Urinary bladder (tissue), 4 donors: ENCODE measurements at places on chromosomes 13 and 19.

DNA sequence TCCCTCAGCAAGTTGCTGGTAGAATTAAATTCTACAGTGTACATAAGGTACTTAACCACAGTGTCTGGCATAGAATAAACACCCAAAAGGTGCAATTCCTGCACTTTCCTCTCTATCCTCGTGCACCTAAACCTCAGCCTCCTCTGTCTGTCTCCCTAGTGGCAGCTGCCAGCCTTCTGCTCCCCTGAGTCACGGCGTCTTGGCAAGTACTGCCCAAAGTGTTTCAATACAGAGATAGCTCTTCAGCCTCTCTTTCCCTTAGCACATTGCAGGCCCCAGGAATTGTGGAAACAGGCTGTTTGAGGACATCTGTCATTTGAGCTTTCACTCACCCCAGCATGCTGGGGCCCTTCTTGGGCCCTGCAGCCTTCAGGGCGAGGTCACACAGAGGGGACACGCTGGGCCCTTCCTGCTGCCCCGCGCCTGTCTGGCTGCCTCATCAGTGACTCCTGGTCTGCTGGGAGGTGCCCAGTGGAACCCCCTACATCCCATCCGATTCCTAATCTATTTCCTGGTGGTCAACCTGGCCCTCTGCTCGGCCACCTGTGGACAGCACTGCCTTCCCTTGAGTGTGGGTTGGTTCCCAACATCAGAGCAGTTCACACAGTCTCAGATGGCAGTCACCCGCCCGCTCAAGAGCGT lies 19.3 kb downstream of the COL4A2 start:
- no peak for DNase-seq

DNA sequence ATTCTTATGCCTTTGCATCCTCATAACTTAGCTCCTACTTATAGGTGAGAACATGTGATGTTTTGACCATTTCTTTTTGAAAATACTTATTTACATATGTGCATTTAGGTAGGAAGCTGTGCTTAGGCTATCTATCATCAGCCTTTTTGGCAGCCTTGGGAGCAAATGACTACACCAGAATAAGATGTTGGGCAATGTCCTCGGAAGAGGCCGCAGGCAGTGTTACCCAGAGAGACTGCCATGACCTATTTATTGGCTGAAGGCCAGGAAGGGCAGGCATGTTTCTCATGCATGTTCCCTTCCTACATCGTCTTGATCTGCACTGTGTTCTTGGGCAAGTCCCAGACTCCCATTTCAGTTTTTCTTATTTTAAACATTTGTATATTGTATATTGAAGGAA lies 122.3 kb downstream of the B3GLCT start:
- DNase-seq = no peak

GRCh38 chr13:113162783-113163685 lies 4.6 kb downstream of the PROZ start:
- DNase-seq = no peak

DNA sequence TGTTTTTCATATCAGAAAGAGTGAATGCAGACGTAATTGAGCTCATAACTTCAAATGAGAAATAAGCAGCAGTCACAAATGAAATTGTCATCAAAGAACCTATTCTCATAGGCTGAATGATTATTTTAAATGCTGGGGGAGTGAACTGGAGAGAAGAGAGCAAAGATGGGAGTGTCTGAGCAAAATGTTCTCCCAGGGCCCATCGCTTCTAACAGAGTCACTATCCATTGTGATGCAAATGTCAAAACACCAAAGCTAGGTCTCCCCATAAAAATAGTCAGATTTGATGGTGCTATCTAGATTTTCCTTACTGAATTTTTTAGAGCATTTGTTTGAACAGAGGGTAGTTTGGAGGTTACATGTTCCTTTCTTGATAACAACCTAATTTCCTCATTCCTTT lies 278.7 kb downstream of the PCDH9 start:
- DNase-seq = no peak

- DNase-seq = no peak
Measured at GRCh38 chr19:17806945-17807344, 12.0 kb downstream of the B3GNT3 start.

DNA sequence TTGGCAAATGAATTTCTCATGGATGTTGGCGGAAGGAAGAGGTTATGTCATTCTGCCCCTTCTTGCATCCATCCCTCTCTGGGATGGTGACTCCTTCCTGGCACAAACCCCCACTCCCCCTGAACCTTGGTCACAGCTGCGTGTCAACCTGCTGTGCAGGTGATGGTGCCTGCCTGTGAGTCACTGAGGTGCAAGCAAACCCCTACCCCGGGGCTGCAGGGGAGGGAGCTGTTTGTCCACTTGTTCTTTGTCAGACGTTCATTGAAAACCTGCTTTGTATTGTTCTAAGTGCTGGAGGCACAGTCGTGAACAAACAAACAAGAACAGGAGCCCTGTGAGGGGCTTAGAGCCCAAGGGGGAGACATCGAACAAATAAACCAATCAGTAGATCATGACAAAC lies 2.0 kb upstream of the GAPDHS start:
- DNase-seq = no peak

DNA sequence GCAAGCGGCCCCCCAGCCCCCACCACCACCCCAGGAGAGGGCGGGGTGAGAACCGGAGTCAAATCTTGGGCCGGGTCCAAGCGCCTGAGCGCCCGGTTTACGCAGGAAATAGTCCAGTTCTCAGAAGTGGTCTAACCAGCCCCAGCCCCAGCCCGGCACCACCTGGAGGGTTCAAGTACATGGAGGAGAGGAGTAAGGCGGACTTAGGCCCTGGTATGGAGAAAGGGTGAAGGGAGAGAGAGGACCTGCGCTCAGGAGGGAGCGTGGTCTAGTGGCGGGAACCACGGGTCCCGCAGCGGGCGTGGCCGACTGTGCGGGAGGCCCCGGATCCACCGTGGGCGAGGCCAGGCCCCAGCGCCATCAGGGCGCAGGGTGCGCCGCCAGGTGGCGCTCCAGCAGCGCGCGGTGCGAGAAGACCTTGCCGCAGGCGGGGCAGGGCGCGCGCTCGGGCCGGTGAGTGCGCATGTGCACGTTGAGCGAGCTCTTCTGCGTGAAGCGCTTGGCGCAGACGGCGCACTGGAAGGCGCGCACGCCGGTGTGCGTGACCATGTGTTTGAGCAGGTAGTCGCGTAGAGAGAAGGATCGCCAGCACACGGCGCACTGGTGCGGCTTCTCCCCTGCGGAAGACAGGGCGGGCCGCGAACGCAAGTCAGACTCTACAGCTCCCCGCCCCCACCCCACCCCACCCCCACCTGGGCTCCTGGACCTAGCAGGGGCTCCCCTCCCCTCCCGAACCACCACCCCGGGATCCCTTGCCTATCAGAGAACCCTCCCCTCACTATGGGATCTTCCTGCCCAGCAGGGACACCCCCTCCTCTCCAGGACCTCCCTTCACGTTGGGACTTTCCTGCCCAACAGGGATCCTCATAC lies 2.1 kb upstream of the SLC27A5 start:
- no peak for DNase-seq

DNA sequence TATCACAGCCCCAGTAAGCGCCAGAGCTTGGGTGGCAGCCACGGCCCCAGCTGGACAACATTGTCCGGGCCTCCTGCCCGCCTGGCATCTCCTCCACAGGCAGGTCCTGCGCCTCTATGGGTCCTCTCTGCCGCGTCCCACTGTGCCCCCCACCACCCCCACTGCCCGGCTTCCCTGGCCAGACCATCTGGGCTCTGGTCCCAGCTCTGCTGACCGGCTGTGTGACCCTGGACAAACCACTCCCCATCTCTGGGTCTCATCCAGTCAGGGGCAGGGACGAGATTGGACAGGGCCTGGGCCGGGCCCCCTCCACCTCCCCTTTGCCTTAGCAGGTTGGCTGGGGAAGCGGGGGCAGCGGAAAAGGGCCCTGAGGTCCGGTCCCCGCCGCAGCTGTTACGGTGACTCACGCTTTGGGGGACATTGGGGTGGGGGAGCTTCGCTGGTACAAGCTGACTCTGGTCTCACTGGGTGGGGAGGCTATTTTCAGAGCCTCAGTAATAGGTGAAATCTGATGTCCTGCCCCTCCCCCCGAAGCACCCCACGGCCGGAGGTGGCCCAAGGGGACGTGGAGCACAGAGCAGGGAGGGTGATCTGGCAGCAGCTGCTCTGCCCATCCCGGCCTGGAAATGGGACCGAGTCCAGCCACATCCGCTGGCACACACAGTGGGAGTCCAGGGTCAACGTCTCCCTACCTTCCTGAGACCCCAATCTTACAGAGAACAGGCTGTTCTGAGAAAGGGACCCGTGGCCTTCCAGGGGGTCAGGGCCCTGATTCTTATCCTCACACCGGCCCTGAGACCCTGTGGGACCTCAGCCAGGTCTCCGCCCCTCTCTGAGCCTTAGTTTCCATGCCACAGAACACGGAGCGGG lies 9.1 kb downstream of the NFIC start:
- no peak for DNase-seq

DNA sequence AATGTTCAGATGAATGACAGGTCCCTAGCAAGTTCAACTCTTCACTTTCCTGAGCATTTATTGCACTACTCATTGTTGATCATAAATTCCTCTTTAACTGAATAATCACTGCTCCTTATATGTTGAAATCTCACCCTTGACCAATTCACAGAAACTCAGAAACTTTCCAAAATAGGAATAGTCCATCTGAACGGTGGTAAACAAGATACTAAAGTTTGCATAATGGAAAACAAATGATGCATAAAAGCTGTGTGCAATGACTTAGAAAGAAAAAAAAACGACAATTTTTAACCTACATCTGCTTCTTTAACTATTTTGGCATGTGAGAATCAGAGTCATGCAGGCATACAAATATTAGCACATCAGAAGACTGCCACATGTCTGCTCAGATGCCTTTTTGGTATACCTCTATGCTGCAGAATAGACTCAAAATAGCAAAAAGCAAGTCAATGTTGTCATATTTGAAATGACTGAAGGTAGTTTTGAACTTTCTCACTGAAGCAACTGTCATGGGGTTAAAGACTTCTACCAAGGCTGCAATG lies 34.8 kb downstream of the SLC10A2 start:
- DNase-seq = no peak

GRCh38 chr13:97686594-97686993 lies 252.6 kb downstream of the RAP2A start:
- DNase-seq = no peak

DNA sequence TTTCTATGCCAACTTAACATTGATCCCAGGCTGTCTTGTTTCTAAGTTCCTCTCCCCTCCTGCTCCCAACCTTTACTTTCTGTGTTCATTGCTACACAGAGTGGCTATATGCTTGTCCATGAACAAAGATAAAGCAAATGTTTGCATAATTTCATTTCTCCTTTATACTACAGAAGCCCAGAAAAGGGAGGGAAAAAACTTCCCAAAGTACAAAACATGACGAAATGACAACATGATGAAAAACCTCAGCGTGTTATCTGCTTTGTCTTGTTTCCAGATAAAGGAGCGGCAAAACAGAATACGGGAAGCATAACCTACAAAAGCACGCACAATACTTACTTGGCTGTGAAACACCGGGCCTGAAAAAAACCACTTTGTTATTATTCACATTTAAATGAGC lies 336.8 kb downstream of the DNAJC15 start:
- DNase-seq = no peak

DNA sequence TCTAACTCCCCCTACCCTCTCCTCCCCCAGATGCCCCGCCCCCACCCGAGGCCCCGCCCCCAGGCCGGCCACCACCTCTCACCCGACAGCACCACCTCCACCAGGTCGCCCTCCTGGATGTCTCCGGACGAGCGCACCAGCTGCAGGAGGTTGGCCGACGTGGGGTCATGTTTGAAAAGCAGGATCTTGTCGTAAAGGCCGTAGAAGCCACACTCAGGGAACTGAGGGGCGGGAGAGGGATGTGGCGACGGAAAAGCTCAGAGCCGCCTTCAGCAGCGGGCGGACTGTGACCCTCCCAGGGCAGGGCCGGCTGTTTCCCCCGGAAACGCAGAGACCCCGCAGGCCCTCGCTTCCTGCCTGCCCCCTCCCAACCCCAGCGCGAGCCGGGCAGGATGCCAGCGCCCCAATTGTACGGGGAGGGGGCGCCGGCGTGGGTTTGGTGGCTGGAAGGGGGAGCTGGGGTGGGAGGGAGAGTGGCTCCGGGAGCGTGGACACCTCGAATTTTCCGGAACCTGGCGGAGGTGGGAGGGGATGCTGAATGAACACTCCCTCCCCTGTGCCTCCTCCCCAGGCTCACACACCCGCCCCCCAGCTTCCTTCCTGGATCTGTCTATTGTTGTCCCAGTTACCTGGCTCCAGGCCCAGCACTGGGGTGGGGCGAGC lies 3.0 kb downstream of the PRKD2 start:
- DNase-seq = peak; percentile 87

DNA sequence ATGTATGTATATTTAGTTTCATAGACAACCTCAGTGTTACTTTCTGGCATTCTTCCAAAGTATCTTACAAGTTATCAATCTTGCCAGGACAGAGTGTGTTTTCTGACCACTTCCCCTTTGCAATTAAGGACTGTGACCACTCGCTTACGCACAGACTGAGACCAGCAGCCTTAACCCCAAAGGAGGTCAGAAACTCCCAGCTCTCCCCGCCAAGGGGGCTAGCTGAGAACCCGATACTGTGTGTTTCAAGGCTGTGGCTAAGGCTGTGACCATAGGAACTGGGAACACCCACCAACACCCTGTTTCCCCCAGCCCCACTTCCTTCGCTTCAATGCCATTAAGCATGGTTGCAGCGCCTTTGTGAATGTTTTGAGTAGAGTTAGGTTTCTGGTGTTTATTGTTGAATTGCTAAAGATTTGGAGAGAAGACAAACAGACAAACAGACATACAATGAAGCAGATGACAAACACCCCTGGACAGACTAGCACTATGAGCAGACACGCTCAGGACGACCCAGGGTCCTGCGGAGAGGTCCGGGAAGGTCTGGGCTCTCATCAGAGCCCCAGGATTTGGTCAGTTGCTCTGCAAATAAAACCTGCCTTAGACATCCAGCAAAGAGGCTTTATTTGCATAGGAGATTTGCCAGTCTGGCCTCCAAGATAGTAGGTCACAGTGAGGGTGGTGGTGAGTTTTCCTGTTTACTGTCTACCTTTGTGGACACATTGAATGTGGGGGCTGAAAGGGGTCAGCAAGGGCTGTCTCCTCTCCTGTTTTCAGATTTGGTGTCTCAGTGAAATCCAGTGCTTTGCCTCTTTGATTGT lies 25.0 kb upstream of the TNFSF11 start:
- no peak for DNase-seq

DNA sequence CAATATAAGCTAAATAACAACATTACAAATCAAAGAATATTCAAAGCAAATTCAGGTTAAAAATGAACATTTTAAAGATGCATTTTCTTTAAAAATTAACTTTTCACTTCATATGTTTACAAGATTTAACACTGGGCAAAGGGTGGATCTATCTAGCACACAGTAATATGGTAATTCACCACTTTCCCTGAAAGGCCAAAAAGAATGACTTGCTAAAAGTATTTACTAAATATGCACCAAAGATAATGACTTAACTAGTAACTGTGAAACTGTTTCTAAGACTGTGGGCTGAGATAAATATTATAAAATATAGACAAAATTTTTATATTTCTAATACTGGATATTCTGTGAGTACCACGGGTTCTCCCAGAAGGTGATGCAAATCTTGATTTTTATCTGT lies 4.5 kb upstream of the EEF1AKMT1 start:
- no peak for DNase-seq
